ENCODE measurements at places on chromosomes 4 and X. TPM values are rescaled to one million over a fixed set of nuclear protein-coding genes. Genes with fewer than 3 reads are reported as not detected.
A peak's percentile ranks its signal among the peaks of the same experiment; 100 is the strongest.

WWC2 gene
- total RNA-seq = 138 TPM

HSFX4 gene
- not detected for total RNA-seq

- no peaks in the 10 kb centered on the region for H3K4me1 ChIP-seq
- no peak overlapping the region for H3K4me3 ChIP-seq
- DNase-seq = no peak
- no peaks in the 10 kb centered on the region for H3K27me3 ChIP-seq
Measured at GRCh38 chrX:29136904-29137303, 549.7 kb downstream of the IL1RAPL1 start.

- DNase-seq = no peak
- H3K36me3 ChIP-seq = no peaks in the 10 kb centered on the region
- H3K4me1 ChIP-seq = peaks cover 5% of the 10 kb centered on the region
Measured at GRCh38 chr4:8439914-8440491, 520 bp downstream of the ACOX3 start.

GRCh38 chr4:173879509-173879908, 349.5 kb upstream of the HAND2 start:
- H3K4me3 ChIP-seq = no peak overlapping the region
- no peaks in the 10 kb centered on the region for H3K4me1 ChIP-seq
- no peak overlapping the region for H3K27ac ChIP-seq

DNA sequence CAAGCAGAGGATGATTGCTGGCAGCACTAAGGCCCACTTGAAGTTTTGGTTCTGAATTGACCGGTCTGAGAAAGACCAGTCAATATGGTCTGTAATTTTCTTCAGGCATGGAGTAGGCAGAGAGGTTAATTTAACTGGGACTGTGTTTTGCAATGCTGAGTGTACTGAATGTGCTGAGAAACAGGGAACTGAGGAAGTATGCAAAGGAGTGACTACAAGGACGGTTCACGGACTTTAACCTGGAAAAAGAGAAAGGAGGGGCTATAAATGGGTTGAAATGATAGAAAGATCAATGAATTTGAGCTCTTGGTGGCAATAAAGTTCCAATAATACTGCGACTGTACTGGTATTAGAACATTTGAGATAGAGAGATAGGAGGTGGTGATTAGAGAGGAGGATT, 84.5 kb downstream of the MAGEB17 start:
- no peak for DNase-seq
- no peaks in the 10 kb centered on the region for H3K4me1 ChIP-seq
- H3K4me3 ChIP-seq = no peak overlapping the region
- no peak overlapping the region for H3K27ac ChIP-seq
- H3K27me3 ChIP-seq = no peaks in the 10 kb centered on the region
- no peaks in the 10 kb centered on the region for H3K36me3 ChIP-seq

DNA sequence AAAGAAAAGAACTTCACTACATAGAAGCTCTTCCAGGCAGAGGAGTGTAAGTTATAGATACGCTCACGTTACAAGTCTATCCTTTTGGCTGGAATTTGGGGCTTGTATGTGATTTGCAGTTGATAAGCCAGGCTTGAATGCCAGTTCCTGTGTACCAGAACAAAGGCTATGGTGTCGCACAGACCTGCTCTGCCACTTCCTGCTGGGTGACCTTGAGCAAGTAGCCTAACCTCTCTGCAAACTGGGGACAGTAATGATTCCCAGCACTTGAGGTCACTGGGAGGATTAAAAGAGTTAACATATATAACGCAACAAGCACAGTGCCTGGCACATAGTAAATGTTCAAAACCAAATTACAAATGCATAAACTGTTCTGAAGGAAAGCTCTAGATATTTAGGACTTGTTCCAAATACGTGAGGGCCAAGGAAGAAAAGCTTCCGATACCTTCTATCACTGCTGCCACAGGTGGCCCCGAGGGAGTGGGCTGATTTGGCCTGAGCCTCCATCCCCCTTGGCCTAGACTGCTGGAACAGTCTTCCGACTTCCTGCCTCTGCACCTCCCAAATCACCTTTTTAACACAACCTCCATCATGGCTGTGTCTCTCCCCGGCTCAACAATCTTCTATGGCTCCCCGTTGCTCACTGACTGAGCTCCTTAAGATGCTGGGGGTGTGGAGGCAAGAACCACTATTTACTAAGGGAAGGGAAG, 1.3 kb upstream of the SOWAHD start:
- peaks cover 4% of the 10 kb centered on the region for H3K27me3 ChIP-seq
- 0 out of 2 replicates have a peak overlapping the region, but pooled peaks have one; percentile 63 for H3K27ac ChIP-seq
- peak overlapping the region; percentile 71 for H3K4me3 ChIP-seq
- DNase-seq = no peak
- no peaks in the 10 kb centered on the region for H3K36me3 ChIP-seq
- H3K4me1 ChIP-seq = peaks cover 4% of the 10 kb centered on the region

CDKL5 gene
- total RNA-seq = 15.1 TPM

GSX2 gene
- not detected for total RNA-seq

GRCh38 chr4:175944126-175944910, 121.3 kb upstream of the WDR17 start:
- DNase-seq = no peak
- H3K36me3 ChIP-seq = no peaks in the 10 kb centered on the region
- H3K4me3 ChIP-seq = no peak overlapping the region
- no peaks in the 10 kb centered on the region for H3K27me3 ChIP-seq

ZNF732 gene
- 35.7 TPM for total RNA-seq

INTS6L gene
- total RNA-seq = 5.2 TPM

- no peak overlapping the region for H3K27ac ChIP-seq
- no peaks in the 10 kb centered on the region for H3K27me3 ChIP-seq
- no peak for DNase-seq
- H3K4me3 ChIP-seq = no peak overlapping the region
- H3K36me3 ChIP-seq = no peaks in the 10 kb centered on the region
Measured at GRCh38 chr4:79977131-79977840, 95.7 kb downstream of the ANTXR2 start.

DNA sequence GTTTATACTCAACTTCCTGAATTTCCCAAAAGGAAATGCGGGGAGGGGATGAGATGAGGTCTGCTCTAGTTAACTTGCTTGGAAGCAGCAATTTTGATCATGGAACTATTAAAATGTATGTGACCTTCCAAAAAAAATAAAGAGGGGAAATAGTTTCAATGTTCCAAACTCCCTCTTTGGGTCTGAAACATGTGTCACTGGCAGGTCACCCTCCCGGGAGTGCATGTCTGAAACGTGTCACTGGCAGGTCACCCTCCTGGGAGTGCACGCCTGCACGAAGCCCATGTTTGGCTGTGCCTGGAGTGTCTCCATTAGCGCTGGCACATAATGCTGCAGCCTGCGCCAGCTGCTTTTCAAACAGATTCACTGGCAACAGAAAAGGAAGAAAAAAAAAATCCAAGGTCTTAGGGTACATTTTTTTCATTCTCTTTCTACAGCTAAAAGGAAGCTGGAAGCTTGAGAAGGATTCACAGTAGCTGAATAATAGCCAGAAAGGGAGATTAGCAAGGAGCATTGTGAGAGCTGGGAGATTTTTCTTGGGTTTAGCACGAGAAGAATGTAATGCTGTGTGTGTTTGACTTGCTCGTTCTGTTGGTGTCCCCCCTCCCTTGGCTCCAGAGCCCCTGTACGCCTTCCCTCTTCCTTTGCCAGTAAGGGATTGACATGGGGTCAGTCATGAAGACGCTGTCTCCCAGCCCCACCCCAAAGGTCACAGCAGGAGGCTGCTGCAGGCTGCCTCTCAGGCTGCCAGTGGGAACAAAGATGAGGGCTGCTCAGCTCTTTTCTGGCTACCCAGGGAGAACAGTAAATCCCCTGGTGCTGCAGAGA, 39.2 kb upstream of the TLR3 start:
- no peak for DNase-seq
- peak overlapping the region; percentile 47 for H3K27ac ChIP-seq
- H3K4me3 ChIP-seq = peak overlapping the region; percentile 28
- no peaks in the 10 kb centered on the region for H3K27me3 ChIP-seq
- H3K4me1 ChIP-seq = peaks cover 34% of the 10 kb centered on the region

GRCh38 chrX:13474164-13474516, 95.3 kb upstream of the EGFL6 start:
- DNase-seq = no peak
- no peaks in the 10 kb centered on the region for H3K4me1 ChIP-seq
- H3K27ac ChIP-seq = no peak overlapping the region
- no peak overlapping the region for H3K4me3 ChIP-seq
- H3K36me3 ChIP-seq = no peaks in the 10 kb centered on the region
- no peaks in the 10 kb centered on the region for H3K27me3 ChIP-seq

GRCh38 chr4:168811207-168811606, 198.8 kb downstream of the CBR4 start:
- H3K4me1 ChIP-seq = peaks cover 10% of the 10 kb centered on the region
- no peak for DNase-seq
- no peak overlapping the region for H3K4me3 ChIP-seq
- H3K36me3 ChIP-seq = no peaks in the 10 kb centered on the region

- H3K4me1 ChIP-seq = no peaks in the 10 kb centered on the region
- no peaks in the 10 kb centered on the region for H3K27me3 ChIP-seq
- no peak for DNase-seq
Measured at GRCh38 chr4:182749667-182750167, 167.5 kb downstream of the DCTD start.

DNA sequence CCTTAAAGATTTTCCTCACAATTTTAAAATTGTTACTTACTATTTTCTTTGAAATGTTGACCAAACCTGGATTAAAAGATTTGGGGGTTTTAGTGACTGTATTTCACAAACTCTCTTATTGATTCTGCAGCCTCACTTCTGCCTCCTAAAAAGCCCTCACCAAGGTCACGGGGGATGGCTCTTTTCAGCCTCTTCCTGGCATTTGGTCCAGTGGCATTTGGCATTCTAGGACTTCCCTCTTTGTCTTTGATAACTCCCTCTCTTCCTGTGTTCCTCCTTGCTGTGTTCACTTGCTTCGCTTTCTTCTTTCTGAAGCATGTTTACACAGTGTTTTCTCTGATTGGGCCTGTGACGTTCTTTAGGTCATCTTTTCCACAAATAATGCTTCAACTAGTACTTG, 21.5 kb downstream of the PKD2 start:
- H3K27me3 ChIP-seq = no peaks in the 10 kb centered on the region
- H3K27ac ChIP-seq = no peak overlapping the region
- DNase-seq = no peak
- no peaks in the 10 kb centered on the region for H3K4me1 ChIP-seq
- H3K4me3 ChIP-seq = no peak overlapping the region
- H3K36me3 ChIP-seq = 0 out of 2 replicates have a peak, but pooled peaks cover 3% of the 10 kb centered on the region

DNA sequence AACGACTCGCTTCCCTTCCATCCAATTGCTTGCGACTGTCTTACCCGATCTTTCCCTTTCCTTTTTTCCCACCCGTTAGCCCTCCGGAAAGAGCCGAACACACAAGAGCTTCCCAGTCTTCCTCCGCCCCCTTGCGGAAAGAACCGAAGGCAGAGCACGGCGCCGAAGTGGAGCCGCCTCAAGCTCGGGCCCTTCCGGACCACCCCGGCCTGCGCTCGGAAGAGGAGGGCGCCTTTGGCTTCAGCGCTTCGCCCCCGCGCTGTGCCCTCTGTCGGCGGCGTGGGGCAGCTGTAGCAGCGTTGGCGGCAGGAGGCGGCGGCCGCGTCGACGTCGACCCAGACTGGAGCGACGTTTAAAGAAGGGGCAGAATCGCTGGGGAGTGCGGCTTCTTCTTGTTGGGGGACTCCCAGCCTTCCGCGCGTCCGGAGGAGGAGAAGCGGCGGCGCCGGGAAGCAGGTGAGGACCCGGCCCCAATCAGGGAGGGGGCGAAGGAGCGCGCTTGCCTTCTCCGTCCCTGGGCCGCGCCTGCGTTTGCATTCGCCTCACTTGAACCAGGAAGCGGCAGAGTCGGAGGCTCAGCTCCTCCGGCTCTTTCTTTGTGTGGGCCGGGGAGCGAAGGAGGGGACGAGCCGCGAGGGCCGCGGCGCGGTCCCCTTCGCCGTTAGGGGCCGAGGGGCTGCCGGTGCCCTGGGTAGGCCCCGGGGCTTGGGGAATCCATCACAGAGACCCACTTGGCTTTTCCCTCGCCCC, at the start of gene ZBTB33:
Gene ZBTB33, plus strand, starts transcription at position 291 of the 750 bp plus-strand sequence. CDS start 2,604 bp downstream, outside the sequence.
- H3K27me3 ChIP-seq = no peaks in the 10 kb centered on the region
- peaks cover 16% of the 10 kb centered on the region for H3K36me3 ChIP-seq
- H3K4me1 ChIP-seq = no peaks in the 10 kb centered on the region
- peak; percentile 83 for DNase-seq
- peak within 1 kb of the TSS; percentile 60 for H3K27ac ChIP-seq

DNA sequence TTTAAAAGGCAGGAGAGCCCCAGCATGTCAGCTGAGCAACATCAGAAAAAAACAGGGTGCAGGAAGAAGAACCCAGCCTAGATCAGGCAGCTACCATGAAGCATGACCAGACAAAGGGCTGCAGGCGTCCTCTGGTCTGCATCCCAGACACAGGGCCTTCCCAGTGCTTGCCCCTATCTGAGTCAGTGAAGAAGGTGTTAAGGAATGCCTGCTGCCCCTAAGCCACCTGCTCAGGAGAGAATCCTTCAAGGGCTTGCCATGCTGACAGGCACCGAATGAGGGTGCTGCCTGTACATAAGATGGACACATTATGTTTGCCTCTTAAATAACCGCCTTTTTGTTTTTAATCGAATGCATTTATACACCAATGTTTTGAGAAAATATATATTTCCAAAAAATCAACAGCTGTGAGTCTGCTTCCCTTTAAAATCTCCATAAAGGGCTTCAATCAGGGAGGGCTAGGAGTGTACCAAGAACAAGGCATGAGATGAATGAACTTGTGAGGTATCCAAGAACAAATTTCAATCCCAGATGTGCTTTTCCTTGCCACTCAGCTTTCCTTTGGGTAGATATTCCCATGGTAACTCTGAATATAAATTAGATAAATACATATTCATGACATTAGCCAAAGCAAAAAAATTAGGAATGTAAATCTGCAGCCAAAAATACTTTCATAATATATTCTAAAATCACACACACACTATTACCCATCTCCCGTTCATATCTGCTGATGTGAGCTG, 85.1 kb downstream of the SLC9A7 start:
- no peaks in the 10 kb centered on the region for H3K27me3 ChIP-seq
- H3K4me1 ChIP-seq = no peaks in the 10 kb centered on the region
- no peaks in the 10 kb centered on the region for H3K36me3 ChIP-seq
- H3K27ac ChIP-seq = no peak overlapping the region

GRCh38 chrX:48648336-48648751, 35.3 kb upstream of the WAS start:
- no peaks in the 10 kb centered on the region for H3K27me3 ChIP-seq
- no peak overlapping the region for H3K4me3 ChIP-seq
- no peaks in the 10 kb centered on the region for H3K4me1 ChIP-seq
- no peak overlapping the region for H3K27ac ChIP-seq
- DNase-seq = peak; percentile 50
- H3K36me3 ChIP-seq = no peaks in the 10 kb centered on the region

GAB3 gene
- 1.2 TPM for total RNA-seq

- H3K4me1 ChIP-seq = no peaks in the 10 kb centered on the region
- H3K27ac ChIP-seq = no peak overlapping the region
- DNase-seq = no peak
- H3K27me3 ChIP-seq = no peaks in the 10 kb centered on the region
- no peak overlapping the region for H3K4me3 ChIP-seq
Measured at GRCh38 chrX:81377329-81377728, 175.4 kb downstream of the SH3BGRL start.

CDX4 gene
- 2.2 TPM for total RNA-seq

GRCh38 chr4:20251031-20251795, 492 bp upstream of the SLIT2 start:
- H3K27me3 ChIP-seq = peaks cover 58% of the 10 kb centered on the region
- no peaks in the 10 kb centered on the region for H3K36me3 ChIP-seq
- peaks cover 13% of the 10 kb centered on the region for H3K4me1 ChIP-seq
- H3K4me3 ChIP-seq = peak overlapping the region; percentile 78
- no peak for DNase-seq

- H3K4me1 ChIP-seq = no peaks in the 10 kb centered on the region
- H3K27me3 ChIP-seq = no peaks in the 10 kb centered on the region
- no peak overlapping the region for H3K27ac ChIP-seq
- no peaks in the 10 kb centered on the region for H3K36me3 ChIP-seq
Measured at GRCh38 chr4:139668658-139669201, 3.1 kb downstream of the MGST2 start.

PPARGC1A gene
- 1.4 TPM for total RNA-seq

- no peaks in the 10 kb centered on the region for H3K27me3 ChIP-seq
- no peak overlapping the region for H3K4me3 ChIP-seq
- no peaks in the 10 kb centered on the region for H3K4me1 ChIP-seq
- peak; percentile 10 for DNase-seq
- H3K36me3 ChIP-seq = no peaks in the 10 kb centered on the region
Measured at GRCh38 chr4:145545538-145546174, 64.0 kb downstream of the SMAD1 start.

All from H1 (cell line).